ENCODE measurements at places on chromosomes 6 and 20.

GRCh38 chr6:52508261-52508739 is 68.6 kb downstream of the TRAM2 start:
- DNase-seq: no peak

DNA sequence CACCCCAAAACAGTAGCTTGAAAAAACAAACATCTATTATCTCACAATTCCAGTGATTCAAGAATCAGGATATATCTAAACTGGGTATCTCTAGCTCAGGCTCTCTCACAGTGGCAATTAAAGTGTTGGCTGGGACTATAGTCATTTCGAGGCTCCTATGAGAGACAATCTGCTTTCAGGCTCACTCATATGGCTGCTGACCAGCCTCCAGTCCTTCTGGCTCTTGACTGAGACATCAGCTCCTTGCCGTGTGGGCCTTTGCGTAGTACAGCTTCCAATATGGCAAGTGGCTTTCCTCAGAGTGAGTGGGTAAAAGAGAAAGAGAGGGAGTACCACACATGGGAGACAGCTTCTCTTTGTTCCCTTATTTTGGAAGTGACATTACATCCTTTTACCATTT is 327.2 kb downstream of the CENPW start:
- no peak for DNase-seq

- DNase-seq: peak; percentile 76
Observed at GRCh38 chr6:111686249-111686931, 80.7 kb upstream of the TRAF3IP2 start.

DNA sequence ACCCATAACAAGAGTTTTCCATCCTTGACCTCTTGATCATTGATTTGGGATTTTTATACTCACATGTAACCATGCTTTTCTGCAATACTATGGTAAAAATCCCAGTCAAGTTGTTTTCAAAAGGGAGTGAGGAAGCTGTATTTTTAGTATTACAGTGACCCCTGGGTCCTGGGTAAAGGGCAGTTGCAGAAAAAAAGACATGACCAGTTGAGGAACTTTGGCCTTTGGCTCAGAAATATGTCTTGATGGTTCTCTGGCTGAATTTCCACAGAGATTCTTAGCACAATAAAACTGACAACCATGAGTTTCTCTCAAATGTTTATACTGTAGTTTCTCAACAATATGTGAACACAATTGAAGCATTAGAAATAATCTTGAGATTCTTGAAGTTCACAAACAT is 28.6 kb upstream of the PRL start:
- no peak for DNase-seq

DNA sequence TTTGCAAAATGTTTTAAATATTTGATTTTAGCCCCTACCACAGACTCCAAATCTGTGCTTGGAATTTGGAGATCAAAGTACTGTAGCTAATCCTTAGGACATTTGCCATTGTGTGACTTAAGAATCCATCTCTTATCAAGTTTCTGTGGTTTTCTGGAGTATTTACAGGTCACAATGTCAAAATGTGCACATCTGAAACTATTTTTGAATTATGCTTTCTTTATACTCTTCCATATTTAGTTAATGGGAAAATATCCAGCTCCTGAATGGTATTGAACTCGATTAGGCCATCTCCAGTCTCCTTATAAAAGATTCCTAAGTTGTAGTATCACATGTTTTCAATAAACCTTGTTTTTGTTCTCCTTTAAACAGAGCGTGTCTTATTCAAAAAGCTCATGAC is 162.5 kb downstream of the KHDC1L start:
- DNase-seq: peak; percentile 70

DNA sequence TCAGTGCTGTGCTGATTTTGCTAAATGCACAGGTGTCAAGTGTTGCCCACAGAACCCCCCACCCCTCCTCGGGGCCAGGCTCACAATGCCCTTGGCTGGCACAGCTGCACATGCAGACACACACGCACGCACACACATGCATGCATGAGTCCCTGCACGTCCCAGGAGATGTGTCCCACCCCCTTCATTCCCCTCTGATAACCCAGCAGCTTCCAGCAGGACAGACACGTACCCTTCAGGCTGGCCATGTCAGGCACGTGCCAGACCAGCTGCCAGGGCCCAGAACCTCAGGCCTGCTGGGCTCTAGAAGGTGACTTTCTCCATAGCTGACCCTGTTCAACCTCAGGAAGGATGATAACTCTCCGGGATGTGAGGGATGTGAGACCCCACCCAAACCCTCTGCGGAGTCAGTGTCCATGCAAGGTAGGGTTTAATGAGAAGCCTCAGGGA is 44.4 kb downstream of the MRPL14 start:
- no peak for DNase-seq

- no peak for DNase-seq
Observed at GRCh38 chr6:56916849-56917551, 37.9 kb upstream of the BEND6 start.

- no peak for DNase-seq
Observed at GRCh38 chr6:35474131-35474941, 6.1 kb downstream of the RPL10A start.

GRCh38 chr6:140487586-140487985 is 1113.1 kb upstream of the CITED2 start:
- DNase-seq: no peak

GRCh38 chr20:46803123-46804020 is 91.3 kb upstream of the EYA2 start:
- no peak for DNase-seq

DNA sequence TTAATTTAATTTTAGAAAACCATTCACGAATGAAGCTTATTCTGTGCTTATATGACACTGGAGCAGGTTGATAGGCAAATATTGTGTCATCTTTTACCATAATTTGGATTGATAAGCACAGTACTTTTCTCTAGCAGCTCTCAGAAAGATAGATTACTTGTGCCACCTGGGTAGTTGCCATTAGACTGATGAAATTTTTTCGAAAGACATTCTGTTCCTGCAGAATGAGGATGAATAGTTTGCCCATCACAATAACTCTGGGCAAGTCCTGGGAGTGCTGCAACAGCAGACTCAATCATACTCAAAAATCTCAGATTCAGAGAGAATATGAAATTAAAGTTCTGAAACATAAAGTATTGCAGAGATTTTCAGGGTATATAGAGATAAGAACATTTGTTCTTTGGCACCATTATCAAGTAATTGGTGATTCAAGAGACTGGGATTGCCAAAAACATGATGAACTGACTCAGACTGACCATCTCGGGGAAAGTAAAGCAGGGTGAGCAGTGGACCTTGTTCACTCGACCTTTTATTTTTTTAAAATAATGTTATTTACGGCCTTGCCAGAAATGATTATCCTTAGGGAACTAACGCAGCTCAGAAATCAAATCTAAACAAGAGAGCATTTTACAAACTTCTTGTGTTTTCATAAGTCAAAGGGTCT is 65.8 kb upstream of the PTCHD4 start:
- DNase-seq: no peak

- no peak for DNase-seq
Observed at GRCh38 chr20:47740862-47741184, 44.5 kb downstream of the SULF2 start.

Measured in retinal pigment epithelial cell (primary cell).